ENCODE measurements at places on chromosomes 3 and 15.

GRCh38 chr3:33994568-33994967, 196.1 kb downstream of the PDCD6IP start:
- DNase-seq, result no peak

- DNase-seq, result peak; percentile 53
Measured at GRCh38 chr15:63052961-63053698, 10.6 kb downstream of the TPM1 start.

- DNase-seq, result peak; percentile 73
Measured at GRCh38 chr3:126522363-126522788, 1.6 kb upstream of the CHST13 start.

DNA sequence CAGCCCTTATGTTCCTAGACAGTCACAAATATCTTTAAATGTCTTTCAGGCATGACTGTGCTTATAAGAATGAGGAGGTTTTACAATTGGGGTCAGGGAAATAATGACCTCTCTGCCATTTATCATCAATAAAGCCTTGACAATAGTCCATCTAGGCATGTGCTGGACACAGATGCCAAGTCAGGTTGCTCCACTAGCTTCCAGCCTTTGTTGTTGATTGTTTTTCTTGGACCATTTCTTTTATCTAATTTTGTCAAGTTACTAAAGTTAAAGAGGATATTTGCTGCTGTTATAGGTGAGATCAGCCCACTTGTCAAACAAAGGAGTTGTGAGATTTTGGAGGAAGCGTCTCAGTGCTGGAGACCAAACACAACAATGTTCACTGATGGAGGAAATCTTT, 628.0 kb downstream of the ROBO2 start:
- no peak for DNase-seq

GRCh38 chr3:115284980-115285379, 137.9 kb upstream of the ZBTB20 start:
- DNase-seq, result no peak

DNA sequence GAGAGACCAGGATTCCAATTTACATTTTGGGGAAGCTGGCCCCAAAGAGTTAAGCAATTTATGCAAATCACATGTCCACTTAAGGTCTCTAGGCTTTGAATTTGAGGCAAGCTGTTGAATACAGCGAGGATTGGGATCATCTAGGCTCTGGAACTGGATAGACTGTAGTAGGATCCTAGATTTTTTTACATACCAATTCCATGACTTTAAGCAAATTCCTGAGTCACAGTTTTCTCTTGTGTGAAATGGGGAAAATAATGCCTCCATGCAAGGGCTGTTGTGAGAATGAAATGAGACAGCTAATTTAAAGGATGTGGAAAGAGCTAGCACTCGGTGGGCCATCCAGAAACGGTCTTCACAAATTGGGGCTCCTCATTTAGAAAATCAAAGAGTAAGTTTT, 103.4 kb downstream of the MINAR1 start:
- DNase-seq, result no peak
